Dorsolateral prefrontal cortex (tissue), 122 donors: ENCODE measurements at places on chromosomes 1 and 21.

DNA sequence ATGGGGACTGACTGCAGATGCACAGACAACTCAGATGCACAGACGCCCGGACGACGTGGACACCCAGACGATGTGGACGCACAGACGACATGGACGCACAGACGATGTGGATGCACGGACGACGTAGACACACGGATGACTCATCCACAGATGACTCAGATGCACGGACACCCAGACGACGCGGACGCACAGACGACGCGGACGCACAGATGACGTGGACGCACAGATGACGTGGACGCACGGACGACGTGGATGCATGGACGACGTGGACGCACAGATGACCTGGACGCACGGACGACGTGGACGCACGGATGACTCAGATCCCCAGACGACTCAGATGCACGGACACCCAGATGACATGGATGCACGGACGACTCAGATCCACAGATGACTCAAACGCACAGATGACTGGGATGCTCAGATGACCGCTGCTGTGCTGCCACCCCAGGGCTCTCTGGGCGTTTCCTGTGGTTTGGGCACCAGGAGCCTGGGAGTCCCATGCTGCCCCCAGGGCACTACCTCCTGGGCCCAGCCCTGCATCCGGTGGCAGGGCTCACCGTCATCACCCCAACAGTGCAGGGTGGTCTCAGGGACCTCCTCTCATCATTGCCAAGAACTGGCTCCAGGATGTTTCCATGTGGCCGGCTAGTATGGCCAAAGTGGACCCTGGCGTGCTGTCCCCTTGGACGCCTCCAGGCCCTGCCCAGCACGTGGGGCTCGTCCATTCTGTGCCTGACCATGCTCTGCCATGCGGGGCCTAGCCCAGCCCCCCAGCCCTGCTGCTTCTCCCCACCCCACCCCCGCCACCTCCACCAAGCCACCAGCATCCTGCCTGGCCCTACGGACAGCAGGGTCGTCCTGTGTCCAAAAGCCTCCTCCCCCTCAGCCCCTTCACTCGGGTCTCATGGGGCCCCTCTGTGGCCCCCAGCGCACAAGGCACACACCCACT, 14.0 kb downstream of the FAAP20 start:
- DNase-seq = no peak

- no peak for DNase-seq
Measured at GRCh38 chr1:159509440-159510228, 26.2 kb downstream of the OR10J5 start.

DNA sequence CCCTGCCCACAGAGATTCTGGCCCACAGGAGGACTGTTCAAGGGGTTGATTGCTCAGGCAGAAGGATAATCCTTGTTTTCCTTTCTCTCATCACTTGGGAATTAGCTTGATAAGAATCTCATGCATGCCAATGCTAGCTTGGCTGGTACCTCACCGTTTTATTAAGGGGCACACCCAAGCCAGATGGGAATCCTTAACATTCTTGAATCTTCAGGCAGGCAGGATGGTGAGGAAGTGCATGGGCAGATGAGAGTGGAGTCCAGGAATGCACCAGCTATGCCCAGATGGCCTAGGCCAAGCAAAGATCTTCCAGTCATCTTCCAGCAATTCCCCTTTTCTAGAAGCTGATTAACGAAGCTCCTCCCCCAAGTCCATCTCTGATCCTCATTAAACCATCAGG, 4.1 kb upstream of the LCE7A start:
- no peak for DNase-seq

DNA sequence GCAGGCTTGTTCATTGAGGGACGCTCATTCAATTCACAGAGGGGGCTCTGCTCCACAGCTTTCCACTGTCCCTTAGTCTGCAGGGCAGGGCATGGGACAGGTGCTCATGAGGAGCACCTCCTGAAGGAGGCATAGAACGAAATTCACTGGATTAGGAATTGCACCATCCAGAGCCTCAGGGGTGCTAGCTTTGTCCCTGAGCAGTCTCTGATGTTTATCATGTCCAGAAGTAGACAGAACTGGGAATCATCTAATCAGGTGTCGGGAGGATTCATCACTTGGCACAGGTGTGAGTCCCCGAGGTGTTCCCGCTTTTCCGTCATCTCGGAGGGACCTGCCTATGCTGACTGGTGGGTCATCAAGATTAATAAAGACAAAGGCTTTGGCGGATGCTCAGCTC, 321.4 kb downstream of the AJAP1 start:
- DNase-seq = no peak

DNA sequence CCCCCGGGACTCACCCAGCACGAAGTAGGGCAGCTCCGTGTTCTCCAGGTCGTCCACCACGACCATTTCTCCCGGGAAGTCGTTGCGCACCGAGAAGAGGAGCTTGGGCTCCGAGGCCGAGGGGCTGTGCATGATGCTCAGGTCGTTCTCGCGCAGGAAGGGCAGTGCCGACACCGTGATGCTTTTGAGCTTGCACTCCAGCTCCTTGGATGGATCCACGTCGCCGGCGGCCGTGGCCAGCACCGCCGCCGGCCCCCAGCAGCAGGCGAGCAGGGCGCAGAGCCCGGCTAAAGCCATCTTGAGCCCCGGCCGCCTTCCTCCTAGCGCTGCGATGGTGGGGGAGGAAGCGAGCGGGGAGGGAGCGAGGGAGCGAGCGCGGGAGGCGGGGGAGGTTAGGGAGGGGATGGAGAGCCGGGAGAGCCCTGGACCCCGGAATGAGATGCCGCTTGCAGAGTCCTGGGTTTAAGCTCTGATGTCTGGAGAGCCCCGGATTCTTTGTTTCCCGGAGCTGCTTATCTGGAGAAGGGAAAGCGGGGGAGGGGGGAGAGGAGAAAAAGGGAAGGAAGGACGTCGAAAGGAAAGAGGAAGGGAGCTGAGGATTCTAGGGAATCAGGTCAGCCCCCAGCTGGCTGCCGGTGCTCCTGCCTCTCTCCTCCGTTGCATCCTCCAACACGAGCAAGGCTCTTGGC, at the start of gene ASTN1:
Gene ASTN1 (minus strand): TSS at position 333 of the 689 bp plus-strand sequence. CDS start 36 bp downstream, at position 297.
- peak; percentile 63 for DNase-seq

- DNase-seq = peak; percentile 28
Measured at GRCh38 chr1:235902677-235903542, 36.2 kb upstream of the LYST start.

DNA sequence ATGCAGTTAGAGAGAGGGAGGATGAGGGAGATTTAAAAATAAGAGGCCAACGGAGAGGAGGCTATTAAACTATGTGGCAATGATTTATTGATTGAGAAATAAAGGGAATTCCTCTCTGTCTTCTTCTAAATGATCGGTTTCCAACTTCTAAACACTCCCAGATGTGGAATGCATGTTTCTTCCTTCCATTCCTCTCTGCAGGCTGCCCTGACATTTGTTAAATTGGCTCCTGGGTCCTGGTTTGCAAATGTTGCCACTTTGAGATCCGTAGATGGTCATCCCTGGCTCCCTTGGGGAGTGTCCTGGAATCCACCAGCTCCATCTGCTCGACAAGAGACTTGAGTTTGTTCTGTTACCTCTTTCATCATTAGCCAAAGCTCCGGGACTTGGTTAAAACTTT, 10.3 kb upstream of the C1orf198 start:
- no peak for DNase-seq

DNA sequence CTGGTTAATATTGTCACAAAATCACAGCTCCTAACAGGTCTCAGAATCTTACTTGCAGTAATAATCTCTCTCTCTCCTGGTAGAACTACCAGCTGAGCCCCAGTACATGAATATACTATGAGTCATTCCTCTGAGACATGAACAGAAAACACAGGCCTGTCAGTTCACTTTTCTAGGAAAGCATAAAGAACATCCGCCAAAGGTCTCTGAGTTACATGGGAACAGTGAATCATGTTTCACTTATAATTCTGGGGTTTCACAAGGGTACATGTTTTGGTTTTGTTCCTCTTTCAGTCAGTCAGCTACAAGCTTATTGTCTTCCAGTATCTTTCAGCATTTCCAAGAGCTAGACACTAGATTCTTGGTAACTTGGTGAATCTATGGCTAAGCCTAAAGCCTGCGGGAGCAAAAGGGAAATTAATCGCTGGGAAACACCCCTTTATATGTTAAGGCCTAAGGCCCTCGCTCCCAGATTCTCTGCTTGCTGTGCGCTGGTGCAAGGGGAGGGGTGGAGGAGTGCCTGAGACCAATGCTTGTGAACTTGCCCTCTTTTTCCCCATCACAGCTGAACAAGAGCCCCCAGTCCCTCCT, 31.7 kb downstream of the IFNGR2 start:
- no peak for DNase-seq

- DNase-seq = no peak
Measured at GRCh38 chr1:56396581-56396980, 182.8 kb downstream of the PLPP3 start.

- DNase-seq = no peak
Measured at GRCh38 chr1:160880216-160880615, 4.8 kb downstream of the ITLN1 start.

DNA sequence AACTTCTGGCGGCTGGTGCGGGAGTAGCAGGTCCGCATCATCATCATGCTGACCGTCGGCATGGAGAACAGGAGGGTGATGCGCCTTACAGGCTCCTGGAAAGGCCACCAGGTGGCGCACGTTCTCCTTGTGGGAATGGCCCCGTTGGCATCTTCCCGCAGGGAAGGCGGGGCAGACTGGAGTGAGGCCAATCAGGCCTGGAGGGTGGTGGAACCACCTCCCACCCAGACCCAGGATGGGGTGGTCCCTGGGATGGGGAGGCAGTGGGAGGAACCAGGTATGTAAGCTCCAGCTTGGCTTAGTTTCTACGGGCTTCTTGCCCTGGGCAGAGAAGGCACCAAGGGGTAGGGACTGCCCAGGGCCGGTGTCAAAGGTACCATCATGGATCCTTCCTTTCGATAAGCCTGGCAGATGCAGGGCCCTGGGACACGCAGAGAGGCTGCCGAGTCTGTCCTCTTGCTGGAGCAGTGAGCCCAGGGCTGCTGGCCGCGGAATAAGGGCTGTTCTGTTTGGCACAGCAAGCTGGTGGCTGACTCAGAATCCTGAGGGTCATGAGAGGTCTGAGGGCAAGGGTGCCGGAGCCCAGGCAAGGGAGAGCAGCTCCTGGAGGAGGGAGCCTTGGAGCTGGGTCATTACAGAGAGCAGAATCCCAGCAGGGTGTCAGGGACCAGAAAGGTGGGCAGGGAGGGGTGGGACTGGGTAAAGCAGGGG, 8.7 kb upstream of the LGR6 start:
- peak; percentile 82 for DNase-seq

- DNase-seq = no peak
Measured at GRCh38 chr1:186429017-186429416, 31.9 kb downstream of the PDC start.

DNA sequence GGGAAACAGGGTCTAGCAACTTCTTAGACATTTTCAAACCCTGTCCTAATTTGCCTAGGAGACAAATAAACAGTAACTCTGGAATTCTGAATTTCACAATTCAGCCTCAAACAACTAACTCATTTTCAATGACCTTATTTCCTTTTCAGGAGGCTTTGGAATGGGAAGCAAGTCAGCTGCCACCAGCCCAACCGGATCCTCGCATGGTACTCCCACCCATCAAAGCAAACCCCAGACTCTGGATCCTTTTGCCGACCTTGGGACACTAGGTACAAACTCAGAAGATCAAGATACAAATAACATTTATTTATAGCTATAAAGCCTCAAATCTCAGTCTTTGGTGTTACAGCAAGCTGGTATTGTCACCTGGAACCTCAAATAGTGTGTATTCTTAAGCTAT, 18.9 kb upstream of the LEPR start:
- peak; percentile 32 for DNase-seq

DNA sequence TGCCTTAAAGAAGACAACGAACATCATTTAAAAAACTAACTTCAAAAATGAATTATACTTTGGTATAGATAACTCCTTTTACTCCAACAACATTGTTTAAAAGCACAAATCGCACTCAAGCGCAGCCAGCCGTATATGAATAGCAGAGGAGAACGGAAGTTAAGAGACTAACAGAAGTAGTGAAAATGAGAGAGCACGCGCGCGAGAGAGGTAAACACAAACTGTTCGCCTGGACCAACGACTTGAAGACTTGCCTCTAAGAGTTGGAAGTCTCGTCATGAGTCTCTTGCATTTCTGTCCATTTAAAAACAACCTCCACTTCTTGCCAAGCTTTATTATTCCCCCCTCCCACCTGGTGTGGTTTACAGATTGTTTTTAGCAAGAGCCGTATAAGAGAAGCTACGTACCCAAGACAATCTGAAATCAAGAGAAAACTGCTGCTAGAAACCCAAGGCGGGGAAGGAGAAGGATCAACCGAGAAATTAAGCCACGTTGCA, 479 bp downstream of the SELENOF start:
- DNase-seq = no peak

GRCh38 chr1:111735858-111736544, 3.2 kb downstream of the INKA2 start:
- DNase-seq = peak; percentile 79

DNA sequence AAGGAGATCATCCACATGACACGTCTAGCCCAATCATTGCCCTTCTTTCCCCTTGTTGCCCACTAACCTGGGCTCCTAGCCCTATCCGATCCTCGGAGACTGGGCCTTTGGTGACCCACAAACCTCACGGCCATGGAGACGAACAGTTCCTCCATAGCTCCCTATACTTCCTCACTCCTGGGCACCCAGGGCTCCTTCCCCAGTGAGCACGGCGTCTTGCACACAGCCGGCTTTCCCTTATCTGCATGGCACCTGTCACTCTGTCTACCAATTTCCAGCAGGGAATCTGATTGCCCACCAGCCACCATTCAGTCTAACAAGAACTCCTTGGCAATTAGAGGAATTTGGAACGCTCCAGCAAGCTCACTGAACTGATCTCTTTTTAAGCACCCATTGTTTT, 3.1 kb downstream of the GNG4 start:
- DNase-seq = no peak

DNA sequence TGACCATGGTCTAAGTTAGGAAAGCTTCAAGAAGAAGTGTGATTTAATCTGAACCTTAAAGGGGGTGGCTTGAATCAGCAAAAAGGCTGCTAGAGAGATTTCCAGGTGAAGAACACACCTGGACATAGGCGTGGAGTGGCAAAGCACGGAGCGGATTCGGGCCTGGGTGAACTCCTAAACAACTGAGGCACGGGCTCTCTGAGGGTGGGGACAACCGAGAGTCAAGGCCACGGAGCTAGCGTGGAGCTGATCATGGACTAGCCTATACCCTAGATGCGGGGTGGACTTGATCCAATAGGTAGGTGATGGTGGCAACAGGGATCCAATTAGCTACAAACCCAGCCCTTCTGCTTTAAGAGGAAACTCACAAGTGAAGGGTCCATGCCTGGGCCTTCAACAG, 27.8 kb downstream of the SYT2 start:
- peak; percentile 7 for DNase-seq

DNA sequence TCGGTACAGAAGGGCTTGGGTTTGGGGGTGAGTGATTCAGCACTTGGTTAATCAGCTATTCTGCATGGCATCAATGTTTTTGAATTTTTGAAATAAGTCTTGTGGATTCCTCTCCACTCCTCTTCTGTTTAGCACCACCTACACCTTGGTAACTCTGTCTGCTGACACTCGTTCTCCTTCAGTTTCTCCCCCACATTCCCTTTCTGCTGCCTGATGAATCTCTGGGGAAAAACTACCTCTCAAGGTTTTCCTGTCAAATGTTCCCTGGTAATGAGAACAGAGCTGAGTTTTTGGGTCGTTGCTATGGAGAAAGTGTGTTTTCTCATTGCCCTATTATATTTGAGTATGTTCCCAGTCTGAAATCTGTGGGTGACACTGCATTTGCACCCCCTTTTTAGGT, 108.2 kb downstream of the GABPA start:
- DNase-seq = no peak

- no peak for DNase-seq
Measured at GRCh38 chr1:214377485-214377884, 96.5 kb downstream of the SMYD2 start.
